ENCODE measurements at places on chromosomes 1 and 21. TPM values are rescaled to one million over a fixed set of nuclear protein-coding genes. Genes with fewer than 3 reads are reported as not detected.

DNA sequence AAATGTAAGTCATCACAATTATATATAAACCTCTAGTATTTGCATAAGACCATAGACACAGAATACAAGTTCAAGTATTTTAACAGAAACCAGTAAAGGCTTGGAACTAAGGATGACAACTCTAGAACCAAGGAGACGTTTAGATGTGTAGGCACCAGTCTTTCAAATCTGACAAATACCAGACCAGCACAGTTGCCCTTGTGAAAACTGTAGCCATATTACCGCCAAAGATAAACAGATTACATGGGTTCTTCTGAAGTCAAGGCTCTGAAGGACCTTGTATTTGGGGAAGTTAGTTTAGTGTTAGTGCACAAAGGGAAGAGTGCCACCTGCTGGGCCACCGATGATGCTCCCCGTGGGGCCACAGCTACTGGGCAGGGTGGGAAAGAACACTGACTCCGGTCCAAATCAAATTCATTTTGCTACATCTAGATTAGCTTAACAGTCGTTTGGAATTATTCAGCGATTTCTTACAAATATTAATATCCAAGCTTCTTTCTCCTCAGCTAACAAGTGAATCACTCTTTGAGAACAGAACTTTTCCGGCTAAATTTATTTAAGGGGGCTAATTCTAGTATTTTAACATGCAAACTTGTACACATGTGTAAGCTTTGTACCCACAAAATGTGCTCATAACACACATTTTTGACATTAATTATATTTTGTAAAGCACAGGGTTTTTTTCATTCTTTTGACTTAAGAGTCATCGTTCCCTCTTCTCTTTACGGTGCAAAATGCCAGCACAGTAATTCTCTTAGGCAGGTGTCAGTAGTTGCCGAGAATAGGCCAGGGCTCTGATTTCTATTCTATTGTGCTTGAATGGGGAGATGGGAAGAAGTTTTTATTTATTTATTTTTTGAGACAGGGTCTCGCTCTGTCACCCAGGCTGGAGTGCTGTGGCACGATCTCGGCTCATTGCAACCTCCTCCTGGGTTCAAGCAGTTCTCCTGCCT, 8.0 kb upstream of the NIBAN1 start:
- H3K36me3 ChIP-seq = no peaks in the 10 kb centered on the region
- H3K4me3 ChIP-seq = no peak overlapping the region
- DNase-seq = peak; percentile 79
- H3K27ac ChIP-seq = no peak overlapping the region
- no peaks in the 10 kb centered on the region for H3K4me1 ChIP-seq

- H3K36me3 ChIP-seq = no peaks in the 10 kb centered on the region
- H3K27me3 ChIP-seq = no peaks in the 10 kb centered on the region
- no peak overlapping the region for H3K4me3 ChIP-seq
- no peak for DNase-seq
These were observed 145.7 kb downstream of the ZNF644 start for GRCh38 chr1:90876101-90876500.

The ADIPOR1 gene
- total RNA-seq = 47.1 TPM

GRCh38 chr1:8321612-8322011, 3.7 kb downstream of the SLC45A1 start:
- no peaks in the 10 kb centered on the region for H3K4me1 ChIP-seq
- DNase-seq = no peak

DNA sequence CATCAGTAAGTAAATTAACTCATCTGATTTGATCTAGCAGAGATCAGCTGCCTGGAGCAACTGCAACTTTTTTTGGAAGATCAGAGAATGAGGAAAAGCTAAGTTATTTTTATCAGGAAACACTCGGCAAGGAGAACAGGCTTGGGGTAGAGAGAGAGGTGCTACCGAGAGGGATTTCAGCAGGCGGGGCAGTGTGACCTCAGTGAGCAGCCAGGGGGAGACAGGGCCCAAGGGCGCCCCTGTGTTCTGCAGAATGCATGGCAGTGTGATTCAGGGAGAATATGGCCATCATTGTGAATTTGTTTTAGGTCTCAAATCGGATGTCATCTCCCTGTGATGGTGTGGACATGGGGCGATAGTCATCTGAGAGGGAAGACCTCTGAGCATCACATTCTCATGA, 484.1 kb upstream of the VAMP3 start:
- no peak overlapping the region for H3K27ac ChIP-seq
- no peaks in the 10 kb centered on the region for H3K4me1 ChIP-seq
- H3K4me3 ChIP-seq = no peak overlapping the region
- no peak for DNase-seq
- no peaks in the 10 kb centered on the region for H3K36me3 ChIP-seq
- no peaks in the 10 kb centered on the region for H3K27me3 ChIP-seq

The ERG gene
- 78.6 TPM for total RNA-seq

DNA sequence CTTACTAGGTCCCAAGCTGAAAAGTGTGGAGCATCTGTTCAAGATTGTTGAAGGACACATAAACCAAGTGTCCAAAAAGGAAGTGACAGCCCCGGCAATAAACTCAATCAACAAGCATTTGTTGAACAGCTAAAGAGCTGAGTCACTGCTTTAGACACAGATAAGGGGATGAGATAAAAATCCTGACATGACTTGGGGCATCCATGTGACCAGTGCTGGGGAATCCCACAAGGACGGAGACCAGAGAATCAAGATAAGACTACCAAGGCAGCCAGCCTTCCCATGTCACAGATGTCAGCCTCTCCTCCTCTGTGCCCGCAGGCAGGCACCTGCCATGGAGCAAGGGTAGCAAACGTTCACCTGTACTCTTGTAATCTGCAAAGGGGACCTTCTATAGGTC, 118.6 kb upstream of the KAZN start:
- H3K4me1 ChIP-seq = no peaks in the 10 kb centered on the region
- H3K36me3 ChIP-seq = no peaks in the 10 kb centered on the region
- no peak for DNase-seq
- no peak overlapping the region for H3K27ac ChIP-seq
- no peaks in the 10 kb centered on the region for H3K27me3 ChIP-seq
- no peak overlapping the region for H3K4me3 ChIP-seq

- H3K27me3 ChIP-seq = no peaks in the 10 kb centered on the region
- no peak for DNase-seq
- no peak overlapping the region for H3K27ac ChIP-seq
- no peaks in the 10 kb centered on the region for H3K36me3 ChIP-seq
- H3K4me3 ChIP-seq = no peak overlapping the region
These were observed 43.5 kb downstream of the UBE2G2 start for GRCh38 chr21:44758141-44758561.

DNA sequence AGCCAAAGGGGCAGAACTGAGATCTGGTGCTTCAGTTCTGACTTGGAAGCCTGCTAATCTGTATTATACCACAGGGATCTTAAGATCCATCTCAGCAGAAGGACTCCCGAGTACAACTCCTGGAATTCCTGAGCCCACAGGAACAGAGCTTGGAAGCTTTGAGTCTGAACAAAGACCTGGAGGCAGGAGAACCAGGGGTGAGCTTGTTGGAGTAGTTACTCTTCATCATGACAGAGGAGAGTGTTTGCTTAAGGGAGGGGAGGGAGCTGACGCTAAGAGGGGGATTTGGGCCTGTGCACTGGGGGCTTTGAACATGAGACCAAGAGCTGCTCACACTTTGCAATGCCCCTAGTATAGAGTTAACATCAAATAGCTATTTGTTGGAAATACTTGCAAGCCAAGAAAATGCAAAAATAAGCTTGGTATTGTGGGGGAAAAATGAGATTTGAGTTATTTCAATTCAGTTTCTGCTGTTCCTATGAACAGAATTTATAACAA, 41.1 kb upstream of the TRABD2B start:
- no peak overlapping the region for H3K27ac ChIP-seq
- no peaks in the 10 kb centered on the region for H3K36me3 ChIP-seq
- no peaks in the 10 kb centered on the region for H3K4me1 ChIP-seq
- H3K4me3 ChIP-seq = no peak overlapping the region
- no peaks in the 10 kb centered on the region for H3K27me3 ChIP-seq

GRCh38 chr1:36522021-36522420, 39.3 kb upstream of the CSF3R start:
- no peak overlapping the region for H3K4me3 ChIP-seq
- no peaks in the 10 kb centered on the region for H3K36me3 ChIP-seq
- H3K4me1 ChIP-seq = no peaks in the 10 kb centered on the region
- H3K27me3 ChIP-seq = no peaks in the 10 kb centered on the region

GRCh38 chr1:203871114-203871880, 9.9 kb downstream of the SNRPE start:
- no peak overlapping the region for H3K4me3 ChIP-seq
- peak; percentile 47 for DNase-seq
- H3K27me3 ChIP-seq = no peaks in the 10 kb centered on the region
- peak overlapping the region; percentile 59 for H3K27ac ChIP-seq
- no peaks in the 10 kb centered on the region for H3K36me3 ChIP-seq

GRCh38 chr1:178371235-178371634, 125.5 kb downstream of the CLEC20A start:
- no peak for DNase-seq
- no peaks in the 10 kb centered on the region for H3K27me3 ChIP-seq
- H3K4me1 ChIP-seq = peaks cover 4% of the 10 kb centered on the region
- H3K4me3 ChIP-seq = no peak overlapping the region

DNA sequence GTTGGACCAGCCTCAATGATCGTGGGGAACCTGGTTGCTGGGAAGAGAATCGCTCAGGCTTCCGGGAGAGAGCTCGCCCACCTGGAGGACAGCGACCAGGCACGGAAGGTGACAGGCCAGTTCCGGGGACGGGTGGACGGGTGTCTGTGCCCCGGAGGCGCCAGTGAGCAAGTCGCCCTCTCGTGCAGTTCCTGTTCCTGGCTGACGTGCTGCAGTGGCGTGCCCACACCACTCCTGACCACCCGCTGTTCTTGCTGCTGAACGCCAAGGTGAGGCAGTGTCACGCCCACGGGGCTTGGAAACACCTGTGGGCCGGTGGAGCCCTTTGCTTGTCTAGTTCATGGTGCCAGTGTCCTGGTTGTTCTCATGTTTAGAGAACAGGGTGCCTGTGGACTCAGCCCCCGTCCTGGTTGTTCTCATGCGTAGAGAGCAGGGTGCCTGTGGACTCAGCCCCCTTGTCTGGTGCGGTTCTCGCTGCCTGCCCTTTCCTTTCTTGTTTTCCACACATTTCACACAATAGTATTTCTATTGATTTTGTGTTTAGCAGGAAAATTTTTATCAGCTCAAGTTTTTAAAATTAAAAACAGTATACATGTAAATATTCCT, 53.1 kb downstream of the S100B start:
- H3K4me1 ChIP-seq = no peaks in the 10 kb centered on the region
- no peaks in the 10 kb centered on the region for H3K36me3 ChIP-seq
- no peak overlapping the region for H3K4me3 ChIP-seq
- H3K27ac ChIP-seq = no peak overlapping the region
- H3K27me3 ChIP-seq = no peaks in the 10 kb centered on the region

DNA sequence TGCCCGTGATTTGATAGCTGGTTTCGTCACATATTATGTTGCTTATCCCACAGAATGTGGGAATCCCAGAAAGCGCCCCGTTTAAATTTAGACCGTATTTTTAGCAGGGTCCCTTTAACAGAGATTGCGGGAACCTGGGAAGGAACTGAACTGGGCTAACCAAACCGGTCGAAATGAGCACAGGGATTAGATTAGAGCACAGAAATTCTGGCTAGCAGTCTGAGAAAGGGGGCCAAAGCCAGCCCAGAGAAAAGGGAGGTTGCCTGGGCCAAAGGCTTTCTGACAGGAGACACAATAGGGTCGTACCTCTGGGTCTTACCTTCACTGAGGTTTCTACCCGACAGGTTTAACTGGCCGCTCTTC, 327 bp downstream of the LRRC40 start:
- H3K36me3 ChIP-seq = no peaks in the 10 kb centered on the region
